Effector memory CD8-positive, alpha-beta T cell (primary cell): ENCODE measurements at places on chromosomes 7 and 10.

- H3K36me3 ChIP-seq = no peaks in the 10 kb centered on the region
- peak overlapping the region; percentile 88 for H3K27ac ChIP-seq
- DNase-seq = no peak
These were observed 54.8 kb downstream of the ALOX5 start for GRCh38 chr10:45428611-45429510.

GRCh38 chr10:44334621-44335184, 50.2 kb downstream of the CXCL12 start:
- H3K4me1 ChIP-seq = no peaks in the 10 kb centered on the region
- H3K36me3 ChIP-seq = no peaks in the 10 kb centered on the region
- no peak overlapping the region for H3K27ac ChIP-seq
- DNase-seq = no peak
- H3K27me3 ChIP-seq = peaks cover 16% of the 10 kb centered on the region
- no peak overlapping the region for H3K4me3 ChIP-seq

DNA sequence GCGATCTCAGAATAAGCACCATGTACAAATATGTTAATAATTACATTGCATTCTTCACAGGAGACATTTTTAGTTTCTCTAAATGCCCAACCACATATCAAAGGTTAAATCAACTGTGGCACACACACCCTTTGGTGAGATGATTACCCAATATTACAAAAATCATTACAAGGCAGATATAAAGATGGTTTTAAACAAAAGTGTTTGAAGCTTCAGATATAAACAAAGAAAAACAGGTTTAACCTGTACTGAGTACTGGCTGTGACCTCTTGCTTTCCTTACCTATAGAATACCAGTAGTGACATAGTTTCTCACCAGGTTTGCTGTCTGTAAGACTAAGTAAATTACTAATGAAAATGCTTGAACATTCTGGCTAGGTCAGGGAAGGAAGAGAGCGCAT, 360.0 kb upstream of the IGFBP3 start:
- H3K4me1 ChIP-seq = no peaks in the 10 kb centered on the region
- no peak overlapping the region for H3K27ac ChIP-seq
- H3K4me3 ChIP-seq = no peak overlapping the region
- no peaks in the 10 kb centered on the region for H3K27me3 ChIP-seq

- no peak overlapping the region for H3K4me3 ChIP-seq
- no peak for DNase-seq
- peaks cover 4% of the 10 kb centered on the region for H3K4me1 ChIP-seq
- no peaks in the 10 kb centered on the region for H3K27me3 ChIP-seq
- no peak overlapping the region for H3K27ac ChIP-seq
These were observed 248.5 kb upstream of the NPY start for GRCh38 chr7:24035366-24036032.

DNA sequence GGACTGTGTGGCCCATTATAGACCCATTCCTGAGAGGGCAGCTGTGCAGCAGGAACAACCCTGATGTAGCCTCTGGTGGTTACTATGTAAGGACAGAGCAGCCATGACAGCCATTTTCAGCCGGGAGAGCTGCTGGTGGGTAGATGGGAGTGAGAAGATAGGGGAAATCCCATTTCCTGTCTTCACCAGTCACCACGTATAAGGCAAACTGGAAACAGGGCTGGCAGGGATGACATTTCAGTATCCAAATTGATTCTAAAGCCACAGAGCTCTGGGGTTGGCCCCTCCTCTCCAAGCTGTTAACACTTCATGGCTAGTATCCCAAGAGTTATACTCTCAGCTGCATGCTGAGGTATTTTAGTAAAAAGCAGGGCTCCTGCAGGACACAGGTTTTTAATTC, 15.2 kb upstream of the FZD1 start:
- no peak overlapping the region for H3K27ac ChIP-seq
- no peak for DNase-seq
- H3K27me3 ChIP-seq = no peaks in the 10 kb centered on the region
- H3K4me1 ChIP-seq = no peaks in the 10 kb centered on the region

GRCh38 chr7:25517906-25518305, 289.6 kb upstream of the NPVF start:
- no peak overlapping the region for H3K4me3 ChIP-seq
- H3K27ac ChIP-seq = no peak overlapping the region
- peaks cover 27% of the 10 kb centered on the region for H3K27me3 ChIP-seq
- no peaks in the 10 kb centered on the region for H3K4me1 ChIP-seq

GRCh38 chr10:102424145-102424544, 3.5 kb downstream of the FBXL15 start:
- DNase-seq = no peak
- peaks cover 31% of the 10 kb centered on the region for H3K4me1 ChIP-seq
- no peak overlapping the region for H3K27ac ChIP-seq
- H3K4me3 ChIP-seq = no peak overlapping the region

GRCh38 chr10:125102246-125102645, 58.1 kb downstream of the CTBP2 start:
- no peak overlapping the region for H3K4me3 ChIP-seq
- H3K27me3 ChIP-seq = peaks cover 14% of the 10 kb centered on the region
- H3K36me3 ChIP-seq = no peaks in the 10 kb centered on the region
- DNase-seq = no peak

DNA sequence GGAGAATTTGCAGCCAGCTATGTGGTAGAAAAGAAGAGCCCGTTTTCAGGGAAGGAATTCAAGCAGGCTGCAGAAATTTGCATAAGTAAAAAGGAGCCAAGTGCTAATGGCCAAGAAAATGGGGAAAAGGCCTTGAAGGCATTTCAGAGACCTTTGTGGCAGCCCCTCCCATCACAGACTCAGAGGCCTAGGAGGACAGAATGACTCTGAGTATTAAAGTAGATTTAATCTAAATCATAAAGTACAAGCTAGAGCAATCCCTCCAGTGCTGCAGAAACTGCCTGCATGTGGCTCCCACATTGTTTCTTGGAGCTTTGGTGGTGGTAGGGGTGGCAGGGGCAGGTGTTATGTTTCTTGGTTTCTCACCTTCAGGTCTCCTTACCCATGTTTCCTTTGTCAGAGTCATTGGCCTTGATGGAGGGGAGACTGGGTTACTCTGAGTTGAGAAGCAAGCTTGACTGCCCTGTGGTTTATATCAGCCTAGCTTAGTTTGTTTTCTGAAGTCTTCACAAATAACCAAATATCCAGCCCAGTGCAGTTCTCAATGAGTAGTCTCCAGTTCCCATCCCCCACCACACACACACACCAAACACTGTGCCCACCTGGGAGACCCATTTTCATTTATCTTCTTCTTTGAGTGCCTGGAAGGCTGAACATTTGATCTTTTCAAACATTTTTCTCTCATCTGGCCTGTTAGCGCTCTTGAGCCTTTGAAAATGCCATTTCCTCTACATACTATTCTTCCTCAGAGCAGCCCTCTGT, 34.5 kb downstream of the ITPRIP start:
- DNase-seq = peak; percentile 41
- peaks cover 65% of the 10 kb centered on the region for H3K4me1 ChIP-seq
- H3K4me3 ChIP-seq = peak overlapping the region; percentile 51
- H3K27me3 ChIP-seq = no peaks in the 10 kb centered on the region
